Uterine smooth muscle cell (primary cell): ENCODE measurements at places on chromosomes 2 and 18. TPM values are rescaled to one million over a fixed set of nuclear protein-coding genes. Genes with fewer than 3 reads are reported as not detected.

Gene MLPH
- 29.1 and 110 TPM in 2 replicates for total RNA-seq

Gene TMEM37
- total RNA-seq: 0.12 TPM in 1 of 2 replicates, not detected in the other

Gene GPBAR1
- total RNA-seq: 0.12 TPM in 1 of 2 replicates, not detected in the other

Gene SIX3
- total RNA-seq: under 0.01 TPM in 1 of 2 replicates, not detected in the other

Gene MDH1B
- total RNA-seq: 0.44 and 1.6 TPM in 2 replicates

Gene RNF125
- total RNA-seq: 0.50 and 0.89 TPM in 2 replicates

Gene GIGYF2
- total RNA-seq: 68.5 and 74.1 TPM in 2 replicates

Gene HOXD8
- total RNA-seq: 2.4 and 4.4 TPM in 2 replicates

Gene GREB1L
- total RNA-seq: 4.2 and 5.0 TPM in 2 replicates

Gene NDC80
- total RNA-seq: 17.2 and 64.5 TPM in 2 replicates

Gene C18orf54
- 4.5 and 10.2 TPM in 2 replicates for total RNA-seq

Gene SLC11A1
- total RNA-seq: 0.11 and 0.25 TPM in 2 replicates

Gene CD8A
- not detected in 2 replicates for total RNA-seq

Gene FER1L5
- total RNA-seq: 1.5 and 1.6 TPM in 2 replicates

Gene DSG1
- not detected in 2 replicates for total RNA-seq

Gene IL36RN
- under 0.01 TPM in 1 of 2 replicates, not detected in the other for total RNA-seq

Gene AGXT
- under 0.01 TPM in 1 of 2 replicates, not detected in the other for total RNA-seq

Gene CCBE1
- total RNA-seq: 13.8 and 21.2 TPM in 2 replicates

Gene TLX2
- not detected in 2 replicates for total RNA-seq

Gene MOGAT1
- not detected in 2 replicates for total RNA-seq

Gene PROKR1
- total RNA-seq: not detected in 2 replicates

Gene ECEL1
- not detected in 2 replicates for total RNA-seq

Gene NPPC
- 1.3 TPM in 1 of 2 replicates, not detected in the other for total RNA-seq

Gene STPG4
- total RNA-seq: 0.12 and 0.44 TPM in 2 replicates
